MM.1S (cell line): ENCODE measurements at places on chromosomes 11 and 22.
A peak's percentile ranks its signal among the peaks of the same experiment; 100 is the strongest.

DNA sequence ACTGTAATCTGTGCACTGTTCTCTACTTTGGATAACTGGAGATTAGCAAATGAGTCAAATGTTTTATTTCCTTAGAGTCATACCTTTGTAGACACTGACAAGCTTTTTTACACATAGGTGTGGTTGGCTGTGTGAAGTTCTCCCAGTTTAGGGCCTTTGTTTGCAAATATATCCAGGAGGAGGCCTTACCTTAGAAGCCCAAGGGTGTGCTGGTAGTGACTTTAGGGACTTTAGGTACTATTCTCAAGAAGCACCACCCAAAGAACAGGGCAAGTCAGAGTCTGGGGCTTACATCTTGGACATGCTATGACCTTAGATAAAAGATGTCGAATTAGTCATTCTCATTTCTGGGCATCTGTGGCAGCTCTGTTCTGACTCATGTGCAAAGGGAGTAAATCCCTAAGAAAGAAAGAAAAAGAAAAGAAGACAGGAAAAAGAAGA, 4.8 kb upstream of the FAR1 start:
- no peak overlapping the region for H3K27ac ChIP-seq
- no peak for DNase-seq
- no peak overlapping the region for H3K4me3 ChIP-seq
- H3K36me3 ChIP-seq, result no peaks in the 10 kb centered on the region
- H3K27me3 ChIP-seq, result no peaks in the 10 kb centered on the region
- H3K4me1 ChIP-seq, result peaks cover 3% of the 10 kb centered on the region; the same call in 1 of the 2 replicates

DNA sequence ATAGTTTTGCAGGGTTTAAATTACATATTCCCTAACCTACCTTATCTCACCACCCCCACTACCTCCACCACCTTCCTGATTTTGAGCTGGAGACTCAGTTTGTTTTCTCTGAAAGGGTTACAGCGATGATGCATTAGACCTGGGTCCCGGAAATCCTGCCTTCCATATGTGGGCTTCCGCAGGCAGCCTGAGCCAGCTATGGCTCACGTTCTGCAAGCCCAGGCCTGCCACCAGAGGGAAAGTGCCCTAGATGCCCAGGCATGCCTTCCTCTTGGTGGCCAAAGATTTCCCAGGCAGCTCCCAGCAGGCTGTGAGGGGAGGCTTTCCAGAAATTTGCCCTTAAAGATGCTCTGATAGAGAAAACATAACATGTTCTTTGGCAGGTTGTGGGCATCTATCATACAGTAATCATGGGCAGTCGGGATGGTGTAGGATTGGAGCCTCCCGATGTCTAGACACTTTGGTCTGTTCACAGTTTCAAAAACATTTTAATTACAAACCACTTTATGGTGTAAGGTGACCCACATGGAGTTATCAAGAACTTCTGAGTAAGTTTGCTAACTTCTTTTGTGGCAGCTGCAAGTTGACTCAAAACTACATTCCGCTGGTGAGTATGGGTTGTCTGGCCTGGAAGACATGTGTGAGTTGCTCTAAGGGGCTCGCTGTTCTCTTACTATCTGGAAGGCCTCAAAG, 79.3 kb downstream of the MICAL2 start:
- H3K4me3 ChIP-seq, result no peak overlapping the region
- peaks cover 3% of the 10 kb centered on the region; the same call in 1 of the 2 replicates for H3K4me1 ChIP-seq
- no peaks in the 10 kb centered on the region for H3K27me3 ChIP-seq
- H3K27ac ChIP-seq, result no peak overlapping the region
- DNase-seq, result no peak

- H3K4me3 ChIP-seq, result no peak overlapping the region
- no peaks in the 10 kb centered on the region for H3K36me3 ChIP-seq
- H3K4me1 ChIP-seq, result no peaks in the 10 kb centered on the region
- no peak overlapping the region for H3K27ac ChIP-seq
Measured at GRCh38 chr11:96111308-96111707, 187.4 kb upstream of the MTMR2 start.

DNA sequence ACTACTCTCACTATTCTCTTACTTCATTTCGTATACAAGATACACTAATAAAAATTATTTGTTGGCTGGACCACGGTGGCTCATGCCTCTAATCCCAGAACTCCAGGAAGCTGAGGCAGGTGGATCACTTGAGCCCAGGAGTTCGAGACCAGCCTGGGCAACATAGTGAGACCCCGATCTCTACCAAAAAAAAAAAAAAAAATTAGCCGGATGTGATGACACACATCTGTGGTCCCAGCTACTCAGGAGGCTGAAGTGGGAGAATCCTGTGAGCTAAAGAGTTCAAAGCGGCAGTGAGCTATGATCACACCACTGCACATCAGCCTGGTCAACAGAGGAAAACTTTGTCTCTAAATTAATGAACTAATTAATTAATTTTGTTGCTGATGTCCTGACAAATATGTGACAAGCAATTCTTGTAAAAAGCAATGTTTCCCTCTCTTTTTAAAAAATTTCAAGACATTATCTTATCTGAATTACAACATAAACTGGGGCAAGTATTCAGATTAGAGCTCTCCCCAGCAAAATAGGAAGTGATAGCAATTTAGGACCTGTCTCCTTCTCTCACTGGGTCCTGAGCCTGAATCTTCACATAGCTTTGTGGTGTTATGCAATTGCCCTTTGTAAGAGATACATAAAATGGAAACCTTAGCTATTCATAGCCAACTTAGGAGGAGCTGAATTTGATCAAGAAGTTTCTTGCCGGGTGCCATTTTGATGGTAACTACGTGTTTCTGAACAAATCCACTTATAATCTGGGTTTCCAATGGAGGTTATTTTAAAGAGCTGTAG, 17.6 kb upstream of the TMA7B start:
- no peak for DNase-seq
- H3K4me1 ChIP-seq, result peaks cover 9% of the 10 kb centered on the region
- no peak overlapping the region for H3K4me3 ChIP-seq

DNA sequence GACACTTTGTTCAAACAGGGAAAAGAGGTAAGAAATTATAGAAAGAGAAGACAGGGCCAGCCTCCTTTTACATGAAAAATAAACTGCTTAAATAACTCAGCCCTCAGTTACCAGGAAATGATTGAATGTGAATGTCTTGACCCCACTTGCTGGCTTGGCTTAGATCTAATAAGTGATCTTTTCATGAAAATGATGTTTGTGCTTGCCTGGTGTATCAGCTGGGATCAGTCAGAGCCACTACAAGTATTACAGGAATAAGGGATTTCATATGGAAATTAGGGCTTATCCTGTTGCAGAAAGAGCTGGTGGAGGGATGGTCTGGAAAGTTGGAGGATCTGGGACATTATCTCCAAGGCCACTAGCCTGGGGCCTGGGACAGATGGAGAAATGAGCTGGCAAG, 51.8 kb downstream of the COMMD9 start:
- H3K4me1 ChIP-seq, result no peaks in the 10 kb centered on the region
- no peaks in the 10 kb centered on the region for H3K27me3 ChIP-seq
- no peak overlapping the region for H3K4me3 ChIP-seq
- H3K27ac ChIP-seq, result no peak overlapping the region

DNA sequence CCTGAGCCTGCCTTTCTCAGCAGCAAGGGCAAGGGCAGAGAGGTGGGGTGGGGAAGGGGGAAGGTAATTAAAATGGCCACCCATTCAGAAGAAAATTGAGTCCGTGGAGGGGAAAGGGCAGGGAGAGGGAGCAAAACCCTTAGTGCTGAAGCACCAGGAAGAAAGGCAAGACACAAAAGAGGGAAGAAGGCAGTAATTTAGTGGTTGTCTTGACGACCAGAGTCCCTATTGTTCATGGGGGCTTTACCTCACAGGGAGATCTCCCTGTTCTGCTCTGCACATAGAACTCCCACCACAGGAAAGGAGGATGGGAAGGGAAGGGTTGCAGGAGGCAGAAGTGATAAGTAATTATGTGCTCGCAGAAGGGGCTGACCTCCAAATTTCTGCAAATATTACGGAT, 23.4 kb downstream of the SNX19 start:
- no peak overlapping the region for H3K4me3 ChIP-seq
- no peaks in the 10 kb centered on the region for H3K27me3 ChIP-seq
- H3K4me1 ChIP-seq, result no peaks in the 10 kb centered on the region
- H3K36me3 ChIP-seq, result peaks cover 7% of the 10 kb centered on the region; the same call in 1 of the 2 replicates
- no peak overlapping the region for H3K27ac ChIP-seq
- DNase-seq, result no peak

DNA sequence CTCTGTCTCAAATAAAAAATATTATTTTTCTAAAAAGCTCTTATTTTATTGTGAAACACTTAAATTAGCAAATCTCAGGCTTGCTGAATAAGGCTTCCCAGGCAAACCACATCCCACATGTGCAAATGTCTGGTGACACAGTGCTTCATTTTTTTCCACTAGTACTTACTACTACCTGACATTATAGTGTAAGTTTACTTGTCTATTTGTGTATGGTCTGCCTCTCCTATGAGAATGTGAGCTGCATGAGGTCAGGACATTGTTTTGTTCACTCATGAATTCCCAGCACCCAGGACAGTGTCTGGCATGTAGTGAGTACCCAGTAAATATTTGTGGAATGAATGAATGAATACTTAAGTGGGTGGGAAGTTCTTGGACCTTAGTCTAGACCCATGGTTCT, 103.1 kb downstream of the PTPRJ start:
- no peaks in the 10 kb centered on the region for H3K36me3 ChIP-seq
- no peak overlapping the region for H3K27ac ChIP-seq

GRCh38 chr11:11435635-11436034, 82.6 kb upstream of the CSNK2A3 start:
- no peaks in the 10 kb centered on the region for H3K4me1 ChIP-seq
- no peaks in the 10 kb centered on the region for H3K36me3 ChIP-seq
- DNase-seq, result no peak
- no peak overlapping the region for H3K27ac ChIP-seq
- H3K27me3 ChIP-seq, result no peaks in the 10 kb centered on the region

- no peaks in the 10 kb centered on the region for H3K27me3 ChIP-seq
- no peak for DNase-seq
- no peak overlapping the region for H3K27ac ChIP-seq
Measured at GRCh38 chr22:38062791-38063190, 5.6 kb downstream of the PICK1 start.

- no peak for DNase-seq
- H3K4me3 ChIP-seq, result no peak overlapping the region
- H3K27me3 ChIP-seq, result no peaks in the 10 kb centered on the region
- no peak overlapping the region for H3K27ac ChIP-seq
- H3K4me1 ChIP-seq, result no peaks in the 10 kb centered on the region
- no peaks in the 10 kb centered on the region for H3K36me3 ChIP-seq
Measured at GRCh38 chr11:134932761-134933160, 520.7 kb upstream of the B3GAT1 start.

DNA sequence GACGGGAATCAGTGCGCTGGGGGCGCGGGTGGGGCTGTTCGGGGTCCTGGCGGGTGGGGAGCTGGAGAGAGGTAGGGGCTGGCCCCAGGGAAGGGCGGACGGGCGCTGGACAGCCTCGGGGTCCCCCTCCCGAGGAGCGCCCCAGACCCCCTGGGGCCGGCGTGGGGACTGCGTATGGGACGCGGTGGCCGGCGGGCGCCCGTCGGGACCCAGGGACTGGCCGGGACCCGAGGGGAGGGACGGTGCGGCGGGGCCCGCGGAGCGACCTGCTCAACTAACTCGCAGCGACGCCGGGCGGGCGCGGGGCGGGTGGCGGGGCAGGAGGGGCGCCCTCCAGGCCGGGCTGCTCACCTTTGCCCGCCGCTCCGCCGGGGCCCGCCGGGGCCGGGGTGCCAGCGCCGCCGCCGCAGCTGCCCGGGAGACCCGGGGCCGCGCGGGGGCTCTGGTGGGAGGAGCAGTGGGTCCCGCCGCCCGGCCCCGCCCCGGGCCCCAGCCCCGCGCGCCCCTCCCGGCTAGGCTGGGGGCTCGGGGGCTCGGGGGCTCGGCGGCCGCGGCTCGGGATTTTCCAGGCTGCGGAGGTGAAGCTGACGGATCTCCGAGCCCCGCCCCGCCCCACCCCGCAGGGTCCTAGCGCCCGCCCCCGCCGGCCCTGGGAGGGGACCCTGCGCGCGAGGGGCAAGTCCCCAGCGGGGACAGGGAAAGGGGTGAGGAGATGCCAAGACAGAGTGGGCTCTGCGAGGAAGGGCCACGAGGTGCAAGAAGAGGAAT, 12.3 kb downstream of the STARD10 start:
- H3K27me3 ChIP-seq, result no peaks in the 10 kb centered on the region
- H3K27ac ChIP-seq, result no peak overlapping the region
- H3K36me3 ChIP-seq, result no peaks in the 10 kb centered on the region
- peak; percentile 37 for DNase-seq
- peaks cover 15% of the 10 kb centered on the region for H3K4me1 ChIP-seq

GRCh38 chr22:48581205-48581766, 1246.4 kb downstream of the BRD1 start:
- no peak overlapping the region for H3K4me3 ChIP-seq
- no peak overlapping the region for H3K27ac ChIP-seq
- DNase-seq, result no peak
- H3K27me3 ChIP-seq, result no peaks in the 10 kb centered on the region

- no peaks in the 10 kb centered on the region for H3K4me1 ChIP-seq
- no peak for DNase-seq
- no peaks in the 10 kb centered on the region for H3K36me3 ChIP-seq
Measured at GRCh38 chr11:17548444-17548843, 1.4 kb downstream of the OTOG start.

DNA sequence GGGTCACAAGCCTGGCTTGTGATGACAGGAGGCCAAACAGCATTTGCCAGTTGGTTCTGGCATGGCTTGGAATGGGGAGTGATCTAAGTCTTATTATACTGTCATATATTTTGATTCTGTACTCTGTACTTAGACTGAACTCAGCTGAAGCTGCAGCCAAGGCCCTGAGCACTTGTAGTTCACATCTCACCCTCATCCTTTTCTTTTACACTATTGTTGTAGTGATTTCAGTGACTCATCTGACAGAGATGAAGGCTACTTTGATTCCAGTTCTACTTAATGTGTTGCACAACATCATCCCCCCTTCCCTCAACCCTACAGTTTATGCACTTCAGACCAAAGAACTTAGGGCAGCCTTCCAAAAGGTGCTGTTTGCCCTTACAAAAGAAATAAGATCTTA, 843 bp downstream of the OR56B1 start:
- no peaks in the 10 kb centered on the region for H3K4me1 ChIP-seq
- no peak overlapping the region for H3K27ac ChIP-seq
- no peaks in the 10 kb centered on the region for H3K36me3 ChIP-seq
- no peak overlapping the region for H3K4me3 ChIP-seq
- H3K27me3 ChIP-seq, result no peaks in the 10 kb centered on the region
- DNase-seq, result no peak

DNA sequence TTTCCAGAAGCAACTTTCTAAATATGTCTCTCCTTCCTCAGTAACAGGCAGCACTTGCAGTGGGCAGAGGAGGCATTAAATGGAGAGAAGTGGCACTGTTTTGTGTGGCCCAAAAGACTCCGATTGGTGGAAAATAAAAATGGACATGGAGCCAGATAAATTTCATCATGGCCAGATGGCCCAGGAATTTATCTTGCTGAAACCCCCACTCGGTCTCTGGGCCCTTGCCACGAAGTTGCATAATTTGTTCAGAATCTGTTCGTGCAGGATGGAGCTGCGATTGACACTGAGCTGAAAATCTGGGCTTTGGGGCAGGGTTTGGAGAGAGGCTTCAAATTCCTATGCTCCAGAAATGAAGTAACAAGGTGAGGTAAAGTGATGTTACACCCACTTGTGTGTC, 65.5 kb downstream of the C11orf91 start:
- no peak overlapping the region for H3K27ac ChIP-seq
- no peak for DNase-seq
- no peaks in the 10 kb centered on the region for H3K4me1 ChIP-seq
- no peaks in the 10 kb centered on the region for H3K27me3 ChIP-seq
- H3K36me3 ChIP-seq, result no peaks in the 10 kb centered on the region
- H3K4me3 ChIP-seq, result no peak overlapping the region
